GM23338 (cell line): ENCODE measurements at places on chromosomes 7 and 10.

DNA sequence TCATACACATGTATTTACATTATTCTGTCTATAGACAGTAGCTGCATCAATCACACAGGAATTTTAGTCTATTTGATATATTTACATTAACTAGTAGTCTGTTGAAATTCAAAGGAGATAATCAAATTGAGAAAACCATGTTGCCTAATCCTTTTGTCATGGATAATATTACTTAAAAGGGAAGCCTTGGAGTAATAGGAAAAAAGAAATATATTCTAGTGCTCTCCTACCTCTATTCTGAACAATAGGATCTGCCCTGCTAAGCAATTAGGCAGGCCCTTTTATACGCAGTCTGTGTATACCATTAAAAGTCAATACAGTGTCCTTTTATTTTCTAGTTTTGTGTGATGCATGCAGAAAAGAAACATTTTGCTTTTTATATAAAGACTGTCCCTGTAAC, 24.5 kb downstream of the UMAD1 start:
- DNase-seq, result no peak

DNA sequence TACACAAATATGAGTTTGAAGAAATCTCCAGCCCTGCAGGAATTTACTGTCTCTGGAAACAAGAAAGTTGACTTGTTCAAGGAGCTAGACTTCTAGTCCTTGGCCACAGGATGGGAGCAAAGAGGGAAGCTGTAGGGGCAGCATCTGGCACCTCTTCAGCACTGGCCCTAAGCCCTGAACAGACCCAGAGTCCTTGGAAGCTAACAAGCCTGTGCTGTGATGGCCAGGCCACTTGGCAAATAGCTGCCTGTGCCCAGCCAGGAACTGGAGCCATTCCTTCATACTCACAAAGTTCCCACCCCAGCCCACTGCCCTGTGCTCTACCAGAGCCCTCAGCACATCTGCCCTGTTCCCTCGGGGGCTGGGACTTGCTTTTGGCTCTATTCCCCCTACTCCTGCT, 9.4 kb upstream of the COL13A1 start:
- no peak for DNase-seq

GRCh38 chr7:81769891-81770727, at the start of gene HGF:
Gene HGF, minus strand, starts transcription at chr7:81770047. Its CDS starts 76 bp downstream, at chr7:81769971.
- peak; percentile 50 for DNase-seq

GRCh38 chr10:118342638-118343020, 505 bp upstream of the FAM204A start:
- DNase-seq, result peak; percentile 36

DNA sequence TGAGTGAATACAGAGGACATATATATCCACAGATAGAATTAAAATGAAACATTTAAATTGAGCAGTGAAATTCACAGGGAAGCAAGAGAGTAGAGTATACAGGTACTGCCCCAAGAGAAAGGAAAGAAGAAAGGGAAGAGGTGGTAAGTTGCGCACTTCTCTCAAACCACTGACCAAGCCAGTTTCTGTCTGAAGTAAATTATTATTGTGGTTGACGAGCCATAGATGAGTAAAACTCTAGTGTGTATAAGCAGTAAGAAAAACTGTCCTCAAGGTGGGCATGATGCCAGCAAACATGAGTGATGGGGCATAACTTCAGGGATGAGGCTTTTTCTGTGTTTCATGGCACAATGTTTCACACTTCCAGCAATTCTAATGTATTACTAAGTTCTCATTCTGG, 4.4 kb upstream of the BET1 start:
- DNase-seq, result no peak

DNA sequence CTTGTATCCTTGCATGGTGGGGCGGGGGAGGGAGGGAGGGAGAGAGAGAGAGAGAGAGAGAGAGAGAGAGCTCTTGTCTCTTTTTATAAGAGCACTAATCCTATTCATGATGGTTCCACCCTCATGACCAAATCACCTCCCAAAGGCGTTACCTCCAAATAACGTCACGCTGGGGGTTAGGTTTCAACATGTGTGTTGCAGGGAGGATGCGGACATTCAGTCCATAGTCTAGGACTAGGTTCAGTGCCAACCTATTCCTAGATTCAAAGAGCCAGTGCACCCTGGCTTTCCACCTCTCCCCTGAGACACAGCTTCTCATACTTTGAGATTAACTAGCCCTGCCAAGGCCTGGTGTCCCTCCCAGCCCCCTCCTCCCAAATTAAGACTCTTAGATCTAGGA, 123.0 kb downstream of the GRK5 start:
- DNase-seq, result no peak

DNA sequence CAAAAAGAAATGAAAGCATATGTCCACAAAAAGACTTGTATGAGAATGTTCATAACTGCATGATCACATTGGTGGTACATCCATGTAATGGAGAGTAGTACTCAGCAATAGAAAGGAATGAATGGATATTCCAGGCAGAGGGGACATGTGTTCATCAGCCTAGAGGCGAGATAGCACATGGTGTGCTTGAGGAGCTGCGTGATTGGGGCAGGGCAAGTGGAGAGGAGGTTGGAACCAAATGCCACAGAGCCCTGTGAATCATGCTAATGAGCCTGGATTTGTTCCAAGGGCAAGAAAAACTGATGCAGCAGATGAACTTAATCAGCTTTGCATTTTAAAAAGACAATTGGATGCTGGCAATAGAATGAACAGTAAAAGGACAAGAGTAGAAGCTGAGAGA, 73.3 kb downstream of the C10orf90 start:
- no peak for DNase-seq

DNA sequence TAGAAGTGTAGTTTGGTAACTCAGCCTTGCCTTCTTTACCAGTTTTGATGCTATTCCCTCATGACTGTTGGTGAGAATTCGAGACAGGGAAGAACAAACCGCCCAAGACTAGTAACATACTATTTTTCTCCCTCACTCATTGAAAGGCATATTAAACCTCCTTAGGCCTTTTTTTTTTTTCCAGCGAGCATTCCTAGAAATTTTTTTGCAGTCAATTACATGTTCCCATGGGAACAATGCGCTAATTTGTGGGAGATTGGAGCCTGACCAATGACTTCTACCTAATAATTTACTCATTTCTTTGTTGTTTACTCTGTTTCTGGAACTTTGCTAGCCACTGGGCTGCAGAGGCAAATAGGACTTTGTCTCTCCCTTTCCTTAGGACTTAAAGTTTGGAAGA, 6.0 kb downstream of the VPS50 start:
- DNase-seq, result no peak

DNA sequence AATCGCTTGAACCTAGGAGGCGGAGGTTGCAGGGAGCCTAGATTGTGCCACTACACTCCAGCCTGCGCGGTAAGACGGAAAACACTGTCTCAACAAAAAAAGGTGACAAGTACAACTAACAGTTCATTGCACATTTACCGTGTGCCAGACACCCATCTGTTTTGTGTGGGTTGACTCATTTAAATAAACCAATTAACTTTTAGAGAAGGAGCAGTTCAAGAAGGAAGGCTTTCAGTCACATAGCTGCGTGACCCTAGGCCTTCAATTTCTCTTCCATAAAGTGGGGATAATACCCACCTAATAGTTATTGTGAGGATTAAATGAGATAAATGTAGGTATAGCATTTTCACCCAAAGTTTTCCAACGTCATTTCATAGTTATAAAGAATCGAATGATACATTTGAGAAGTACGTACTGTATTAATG, 52.3 kb upstream of the KDM7A start:
- DNase-seq, result no peak

DNA sequence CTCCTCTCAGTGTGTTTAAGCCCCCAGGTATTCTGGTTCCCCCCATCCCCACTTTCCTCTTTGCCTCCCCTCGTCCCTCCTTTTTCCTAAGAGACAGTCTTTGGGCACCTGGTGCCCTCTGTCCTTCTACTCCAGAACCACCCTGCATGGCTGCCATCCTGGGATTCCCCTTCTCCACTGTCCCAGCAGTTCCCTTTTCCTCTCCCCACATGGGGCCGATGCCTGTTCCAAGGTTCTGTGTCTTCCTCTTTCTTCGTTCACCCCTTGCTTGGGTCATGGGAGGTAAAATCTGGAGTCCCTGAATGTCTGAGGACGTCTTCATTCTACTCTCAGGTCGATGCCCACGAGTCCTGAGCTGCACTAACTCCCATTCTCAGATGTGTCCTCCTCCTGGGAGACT, 120.8 kb downstream of the TAX1BP1 start:
- DNase-seq, result no peak

GRCh38 chr7:77199013-77199966, at the start of gene FGL2:
Gene FGL2, minus strand, starts transcription at chr7:77199819. Its CDS starts 26 bp downstream, at chr7:77199793.
- DNase-seq, result peak; percentile 62

- no peak for DNase-seq
These were observed 26.7 kb upstream of the MRLN start for GRCh38 chr10:59779756-59780533.

GRCh38 chr10:31418481-31418880, 99.5 kb downstream of the ZEB1 start:
- DNase-seq, result no peak

- DNase-seq, result no peak
These were observed 48.6 kb downstream of the MCU start for GRCh38 chr10:72740528-72740927.

GRCh38 chr7:108201766-108202165, 71.6 kb upstream of the LAMB4 start:
- DNase-seq, result no peak

DNA sequence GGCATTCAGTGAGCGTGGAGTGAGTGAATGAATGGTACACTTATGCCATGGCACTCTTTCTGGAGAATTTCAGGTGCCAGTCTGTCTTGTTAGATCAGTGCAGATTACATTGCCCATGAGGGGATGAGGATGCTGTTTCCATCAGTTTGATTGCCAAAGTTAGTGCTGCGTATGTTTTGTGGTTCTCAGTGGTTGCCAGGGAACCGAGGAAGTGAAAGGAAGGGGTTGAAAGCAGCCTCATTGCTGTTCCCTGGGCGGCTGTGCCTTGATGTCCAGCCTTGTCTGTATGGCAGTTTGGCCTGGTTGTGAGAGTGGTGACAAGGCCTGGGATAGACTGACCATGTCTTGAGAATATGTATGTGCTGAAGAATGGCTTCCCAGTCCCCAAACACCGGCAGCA, 30.2 kb downstream of the WBP1L start:
- no peak for DNase-seq

DNA sequence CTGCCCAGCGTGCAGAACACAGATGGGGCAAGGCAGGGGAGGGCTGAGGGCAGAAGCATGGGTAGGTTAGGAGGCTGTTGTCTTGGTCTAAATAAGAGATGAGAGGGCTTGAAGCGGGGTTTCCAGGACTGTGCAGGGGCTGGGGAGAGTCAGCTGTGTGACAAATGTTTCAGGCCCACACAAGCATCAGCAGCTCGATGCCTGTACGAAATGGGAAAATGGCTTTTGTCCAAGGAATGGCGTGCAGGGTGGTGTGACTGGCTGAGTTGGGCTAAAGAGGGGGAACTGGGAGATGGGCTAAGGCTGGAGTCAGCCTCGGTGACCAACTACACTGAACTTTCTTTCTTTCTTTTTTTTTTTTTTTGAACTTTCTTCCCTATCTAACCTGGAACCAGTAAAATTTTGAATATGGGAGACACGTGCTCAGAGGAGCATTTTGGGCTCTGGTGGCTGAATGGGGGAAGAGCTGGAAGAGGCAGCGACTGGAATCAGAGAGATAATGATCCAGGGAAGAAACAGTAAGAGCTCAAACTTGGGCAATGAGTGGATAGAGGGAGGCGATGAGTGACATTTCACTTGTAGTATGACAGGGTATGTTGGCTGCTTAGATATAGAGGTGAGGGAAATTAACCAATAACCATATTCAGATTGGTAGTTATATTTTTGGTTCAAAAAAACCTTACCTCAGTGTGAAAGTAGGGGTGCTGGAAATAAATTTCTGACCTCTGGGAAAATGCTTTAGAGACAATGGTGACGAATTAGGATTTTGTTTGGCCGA, 10.2 kb upstream of the EPHA1 start:
- DNase-seq, result no peak

DNA sequence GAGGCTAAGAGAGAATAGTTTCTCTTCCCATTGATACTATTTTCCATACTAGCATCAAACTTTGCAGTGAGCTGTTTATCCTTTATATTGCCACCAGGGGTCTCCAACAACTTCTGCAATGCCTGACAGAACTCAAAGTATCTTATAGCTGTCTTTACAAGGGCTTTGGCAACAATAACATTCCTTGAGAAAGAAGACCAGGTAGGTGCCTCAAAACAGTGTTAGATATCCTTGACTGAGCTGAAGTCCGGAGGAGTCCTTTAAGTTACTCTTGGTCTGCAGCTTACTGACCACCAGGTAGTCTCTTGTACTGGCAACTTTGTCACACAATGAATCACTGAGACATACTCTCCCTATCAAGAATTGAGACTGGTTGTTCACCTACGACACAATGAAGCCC, 30.0 kb upstream of the TES start:
- DNase-seq, result peak; percentile 81

DNA sequence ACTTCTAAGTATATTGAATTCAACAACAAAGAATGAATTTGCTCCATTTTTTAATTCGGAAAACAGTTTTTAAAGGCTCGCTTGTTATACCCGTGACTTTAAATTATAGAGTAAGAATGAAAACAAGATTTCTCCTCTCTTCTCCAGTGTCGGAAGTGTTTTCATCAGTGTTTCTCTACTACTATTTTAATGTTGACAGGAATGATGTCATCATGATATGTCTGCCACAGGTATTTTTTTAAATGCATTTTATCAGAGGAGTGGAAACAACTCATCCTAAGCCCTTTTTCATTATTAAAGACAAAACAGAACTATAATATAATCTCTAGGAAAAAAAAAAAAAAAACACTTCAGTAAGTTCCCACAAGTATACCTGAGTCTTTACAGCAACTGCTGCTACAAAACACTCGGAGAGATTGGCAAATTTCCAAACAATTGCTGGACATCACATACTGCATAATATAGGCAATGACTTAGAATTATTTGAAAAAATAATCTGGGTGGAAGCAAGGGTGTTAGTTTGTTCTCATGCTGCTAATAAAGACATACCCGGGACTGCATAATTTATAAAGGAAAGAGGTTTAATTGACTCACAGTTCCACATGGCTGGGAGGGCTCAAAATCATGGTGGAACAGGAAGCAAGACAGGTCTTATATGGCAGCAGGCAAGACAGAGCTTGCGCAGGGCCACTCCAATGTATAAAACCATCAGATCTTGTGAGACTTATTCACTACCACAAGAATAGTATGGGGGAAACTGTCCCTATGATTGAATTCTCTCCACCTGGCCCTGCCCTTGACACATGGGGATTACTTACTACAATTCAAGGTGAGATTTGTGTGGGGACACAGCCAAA, 4.8 kb upstream of the RNF32 start:
- no peak for DNase-seq

GRCh38 chr7:76063525-76063924, 15.6 kb downstream of the MDH2 start:
- no peak for DNase-seq

GRCh38 chr7:51055039-51055840, 261.4 kb downstream of the COBL start:
- no peak for DNase-seq

GRCh38 chr10:116699049-116699448, 43.3 kb downstream of the HSPA12A start:
- no peak for DNase-seq

DNA sequence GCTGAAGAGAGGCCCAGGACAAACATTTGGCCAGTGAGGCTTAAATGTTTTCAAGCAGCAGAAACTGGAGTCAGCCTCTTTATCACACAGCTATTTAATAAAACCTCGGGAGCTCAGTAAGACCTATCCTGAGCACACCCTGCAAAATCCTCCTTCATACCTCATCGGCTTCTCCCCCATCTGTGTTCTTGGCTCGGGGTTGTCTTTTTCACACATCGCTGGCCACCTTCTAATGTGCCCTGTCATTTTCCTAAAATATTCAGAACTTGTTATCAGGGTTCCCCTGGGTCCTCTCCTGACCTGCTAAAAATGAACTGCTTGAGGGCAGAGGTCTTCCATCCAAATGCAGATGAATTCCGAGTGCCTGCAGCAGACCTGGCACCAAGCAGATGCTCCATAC, 310.3 kb upstream of the AKR1E2 start:
- DNase-seq, result no peak
